ENCODE measurements at places on chromosomes 7 and 10.
A peak's percentile ranks its signal among the peaks of the same experiment; 100 is the strongest.

DNA sequence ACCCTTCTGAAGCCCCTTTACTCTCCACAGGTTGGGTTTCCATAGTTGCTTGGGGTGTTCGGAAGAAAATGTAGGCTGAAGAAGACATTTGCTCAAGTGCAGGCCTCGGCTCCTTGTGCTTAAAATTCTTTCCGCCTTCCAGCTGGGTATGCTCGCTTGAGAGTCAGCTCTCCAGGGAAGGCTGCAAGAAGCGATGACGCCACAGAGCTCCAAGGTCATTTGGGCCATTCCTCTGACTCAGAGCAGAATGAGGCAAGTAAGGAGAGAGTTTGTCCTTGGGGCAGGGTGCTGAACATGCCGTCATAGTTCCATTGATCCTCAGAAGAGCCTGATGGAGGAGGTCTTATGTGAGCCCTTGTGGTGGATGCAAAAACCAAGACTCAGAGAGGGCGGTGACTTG is 27.4 kb upstream of the HSPA12A start:
- DNase-seq: no peak

DNA sequence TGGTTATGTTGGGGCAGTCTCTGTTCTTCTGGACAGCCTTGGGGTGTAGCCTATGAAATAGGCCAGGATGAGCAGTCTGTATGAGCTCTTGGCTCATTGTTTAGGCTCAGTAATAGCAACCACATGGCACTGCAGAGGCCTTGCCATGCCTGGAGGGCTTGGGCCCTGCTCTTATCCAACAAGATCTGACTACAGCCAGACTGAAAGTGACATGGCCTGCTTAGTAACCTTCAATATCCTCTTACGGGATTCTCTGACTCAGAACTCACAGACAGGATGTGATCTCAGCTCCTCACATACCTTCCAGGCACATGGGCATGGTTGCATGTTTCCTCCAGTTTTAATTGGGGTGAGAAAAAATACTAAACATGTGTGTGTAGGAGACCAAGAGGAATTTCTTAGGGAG is 289.3 kb downstream of the PTEN start:
- peak; percentile 70 for DNase-seq

GRCh38 chr10:69951658-69952057 is 101.0 kb upstream of the MACROH2A2 start:
- DNase-seq: no peak

- DNase-seq: no peak
Observed at GRCh38 chr7:96676919-96677318, 32.7 kb downstream of the SEM1 start.

- peak; percentile 44 for DNase-seq
Observed at GRCh38 chr7:101163279-101164070, 1.9 kb downstream of the VGF start.

GRCh38 chr7:129529643-129530042 is 27.3 kb downstream of the SMKR1 start:
- DNase-seq: no peak

- DNase-seq: no peak
Observed at GRCh38 chr7:50406935-50407334, 43.2 kb downstream of the FIGNL1 start.

DNA sequence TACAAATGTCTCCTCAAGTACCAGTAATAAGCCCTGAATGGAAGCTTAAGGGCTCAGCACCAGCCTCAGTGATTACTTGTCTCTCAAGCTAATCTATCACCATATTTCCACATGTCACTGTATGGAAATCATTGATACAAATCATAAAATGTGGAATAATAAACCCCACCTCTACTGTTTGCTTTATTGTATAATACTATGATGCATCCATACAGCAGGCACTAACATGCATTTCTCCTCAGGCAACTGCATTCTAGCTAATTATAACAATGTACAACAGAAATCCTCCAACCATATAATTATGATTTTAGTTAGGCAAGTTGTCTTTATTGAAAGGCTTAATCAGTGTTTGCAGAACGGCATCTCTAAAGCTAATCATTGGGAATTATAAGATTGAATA is 26.2 kb downstream of the CRPPA start:
- no peak for DNase-seq

GRCh38 chr7:100166970-100167911 is 1.2 kb downstream of the GAL3ST4 start:
- DNase-seq: no peak

DNA sequence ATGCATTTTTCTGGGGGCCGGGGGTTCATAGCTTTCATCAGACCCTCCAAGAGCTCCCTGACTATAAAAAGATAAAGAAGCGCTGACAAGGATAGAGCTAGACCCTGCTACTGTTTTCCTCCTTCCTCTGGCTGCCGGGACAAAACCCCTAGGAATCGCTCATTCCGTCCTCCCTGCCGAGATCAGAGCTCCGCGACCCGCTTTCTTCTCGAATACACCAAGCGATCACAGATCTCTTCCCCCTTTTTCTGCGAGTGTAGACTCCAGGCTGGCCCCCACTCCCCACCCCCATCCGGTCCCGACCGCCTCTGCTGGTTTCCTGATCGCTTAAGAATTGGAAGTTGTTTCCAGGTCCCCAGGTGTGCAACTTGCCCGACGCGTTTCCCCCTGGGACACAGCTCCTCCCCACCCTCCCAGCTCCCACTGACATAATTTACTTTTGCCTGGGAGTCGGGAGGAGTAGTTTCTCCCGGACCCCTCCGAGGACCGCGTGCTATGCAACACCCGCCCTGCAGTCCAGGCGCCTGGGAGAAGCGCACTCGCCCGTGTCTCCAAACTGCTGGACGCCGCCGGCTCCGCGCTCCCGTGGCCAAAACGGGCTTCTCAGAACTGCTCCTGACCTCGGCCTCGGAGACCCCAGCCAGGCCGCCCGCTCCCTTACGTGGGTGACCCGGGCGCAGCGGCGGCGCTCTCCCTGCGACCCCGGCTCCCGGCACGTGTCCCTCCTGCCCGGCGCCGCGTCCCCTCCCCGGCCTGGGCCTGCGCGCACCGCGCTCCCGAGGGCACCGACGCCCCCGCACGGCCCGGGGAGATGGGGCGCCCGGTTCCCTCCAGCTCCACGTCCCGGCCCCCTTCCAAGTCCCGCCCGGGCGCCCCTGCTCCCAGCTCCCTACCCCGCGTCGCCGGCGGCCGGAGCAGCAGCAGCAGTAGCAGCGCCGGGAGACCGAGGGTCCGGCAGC is 552 bp downstream of the IL15RA start:
- DNase-seq: peak; percentile 72

DNA sequence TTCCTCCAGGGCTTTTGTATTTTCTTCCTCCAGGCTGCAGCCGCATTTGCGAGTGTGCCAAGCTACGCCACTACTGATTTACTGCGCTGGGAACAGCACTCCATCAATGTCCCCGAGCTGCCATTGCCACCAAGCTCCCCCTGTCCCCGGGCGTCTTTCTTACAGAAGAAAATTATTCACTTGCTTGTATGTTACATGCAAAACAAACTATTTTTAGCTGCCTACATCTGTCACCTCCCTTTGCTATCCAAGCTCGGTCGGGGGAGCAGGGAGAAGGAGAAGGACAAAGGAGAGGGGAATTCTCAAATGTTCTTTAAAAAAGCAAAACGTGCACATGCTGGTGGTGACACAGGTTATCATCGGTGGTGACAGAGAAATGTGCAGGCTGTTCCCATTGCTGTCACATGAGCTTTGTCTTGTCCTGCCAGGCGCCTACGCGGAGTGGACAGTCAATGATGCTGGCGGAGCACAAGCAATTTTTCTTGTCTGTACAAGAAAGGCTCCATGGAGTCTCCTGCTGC is 93.1 kb downstream of the ADARB2 start:
- no peak for DNase-seq

GRCh38 chr10:28985137-28985885 is 303.6 kb upstream of the LYZL1 start:
- DNase-seq: no peak

DNA sequence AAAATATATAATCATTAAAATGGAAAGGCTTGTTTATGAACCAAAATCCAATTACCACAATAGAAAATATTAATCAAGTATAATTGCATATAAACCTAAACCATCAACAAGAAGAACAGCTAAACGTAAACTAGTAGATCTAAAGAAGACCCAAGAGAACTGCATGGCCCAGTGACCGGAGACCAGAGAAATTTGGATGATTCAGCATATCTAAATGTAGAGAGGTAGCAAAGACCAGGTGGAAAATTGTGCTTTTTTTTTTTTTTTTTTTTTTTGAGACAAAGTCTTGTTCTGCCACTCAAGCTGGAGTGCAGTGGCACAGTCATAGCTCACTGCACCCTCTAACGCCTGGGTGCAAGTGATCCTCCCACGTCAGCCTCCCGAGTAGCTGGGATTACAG is 207.2 kb upstream of the SEMA3E start:
- DNase-seq: no peak

DNA sequence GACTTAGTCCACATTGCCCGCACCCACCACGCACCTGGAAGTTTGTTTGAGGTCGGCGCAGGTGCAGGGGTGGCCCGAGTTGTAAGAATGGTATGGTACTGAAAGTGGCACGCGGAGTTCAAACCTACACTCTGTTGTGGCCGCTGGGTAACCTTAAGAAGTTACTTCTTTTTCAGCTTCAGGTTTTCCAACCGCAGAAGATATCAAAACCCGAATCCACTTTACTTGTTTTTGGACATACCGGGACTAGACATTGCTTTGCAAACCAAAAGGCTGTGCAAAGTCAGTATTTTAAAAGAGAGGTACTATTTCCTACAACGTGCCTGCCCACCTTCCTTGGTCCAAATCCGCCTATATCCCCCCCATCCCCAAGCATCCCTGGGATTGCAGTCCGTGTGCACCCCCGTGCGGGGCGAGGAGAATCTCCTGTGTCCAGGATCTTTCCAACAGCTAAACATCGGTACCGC is 1.0 kb downstream of the IGFBP3 start:
- DNase-seq: no peak

- peak; percentile 33 for DNase-seq
Observed at GRCh38 chr10:93495654-93496321, 624 bp upstream of the CEP55 start.

- no peak for DNase-seq
Observed at GRCh38 chr10:126536656-126537055, 133.8 kb downstream of the C10orf90 start.

DNA sequence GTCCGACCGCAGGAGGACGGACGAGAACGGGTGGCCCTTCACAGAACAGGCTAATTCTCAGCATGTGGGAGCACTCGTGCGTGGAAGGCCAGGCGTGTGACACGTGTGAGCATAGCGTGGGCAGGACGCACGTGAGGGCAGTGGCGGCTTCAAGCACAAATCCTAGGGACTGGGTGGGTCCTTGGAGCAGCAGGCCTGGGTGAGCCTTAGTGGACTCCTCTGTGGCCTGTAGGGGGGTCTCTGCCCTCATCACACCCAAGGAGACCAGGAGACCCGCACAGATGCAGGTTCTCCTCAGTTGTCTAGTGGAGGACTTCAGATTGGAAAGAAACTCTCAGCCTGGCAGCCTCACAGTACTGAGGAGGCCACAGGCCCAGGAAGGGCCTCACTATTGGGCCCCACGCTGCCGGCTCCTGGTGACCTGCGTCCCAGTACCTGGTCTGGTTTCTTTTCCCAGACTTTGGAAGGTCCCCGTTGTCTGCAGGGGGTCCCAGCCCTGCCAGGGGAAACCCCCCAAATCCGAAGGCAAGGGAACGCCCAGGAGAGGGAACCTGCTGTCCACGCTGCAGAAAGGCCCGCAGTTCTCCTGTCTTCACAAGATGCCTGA is 49.1 kb upstream of the FAM20C start:
- DNase-seq: no peak

- no peak for DNase-seq
Observed at GRCh38 chr7:31003721-31004120, 40.0 kb downstream of the GHRHR start.

- DNase-seq: no peak
Observed at GRCh38 chr10:70260734-70261133, 23.1 kb downstream of the NPFFR1 start.

GRCh38 chr10:12995425-12995861 is 6.1 kb downstream of the CCDC3 start:
- no peak for DNase-seq

DNA sequence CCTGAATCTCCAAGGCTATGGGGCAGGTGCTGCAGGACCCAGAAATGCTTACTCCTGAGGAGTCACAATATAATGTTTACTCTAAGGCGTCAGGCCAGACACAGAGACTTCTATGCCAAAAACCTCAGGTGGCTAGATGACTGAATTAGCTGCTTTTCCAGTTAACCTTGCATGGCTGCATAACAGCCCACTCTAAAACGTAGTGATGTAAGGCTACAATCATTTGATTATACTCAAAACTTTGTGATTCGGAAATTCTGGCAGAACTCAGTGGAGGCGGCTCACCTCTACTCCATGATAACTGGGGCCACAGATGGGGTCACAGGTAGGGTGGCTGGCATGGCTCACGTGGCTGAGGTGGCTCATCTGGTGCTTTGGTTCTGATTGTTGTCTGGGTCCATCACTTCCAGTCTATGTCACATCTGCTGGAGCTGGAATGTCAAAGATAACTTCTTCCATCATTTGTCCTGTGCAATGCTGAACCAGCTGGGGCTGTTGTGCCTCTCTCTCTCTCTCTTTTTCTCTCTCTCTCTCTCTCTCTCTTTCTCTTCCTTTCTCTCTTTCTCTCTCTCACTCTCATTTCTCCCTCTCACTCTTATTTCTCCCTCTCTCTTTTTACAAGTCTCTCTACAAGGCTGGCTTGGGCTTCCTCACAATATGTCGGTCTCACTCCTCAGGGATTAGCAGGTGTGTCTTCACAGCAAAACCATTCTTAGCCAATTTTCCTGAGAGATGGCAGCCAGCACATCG is 11.8 kb downstream of the TMEM72 start:
- no peak for DNase-seq

- no peak for DNase-seq
Observed at GRCh38 chr7:92973974-92974373, 137.6 kb upstream of the CDK6 start.

- DNase-seq: no peak
Observed at GRCh38 chr10:88107296-88108097, 244.1 kb downstream of the PTEN start.

DNA sequence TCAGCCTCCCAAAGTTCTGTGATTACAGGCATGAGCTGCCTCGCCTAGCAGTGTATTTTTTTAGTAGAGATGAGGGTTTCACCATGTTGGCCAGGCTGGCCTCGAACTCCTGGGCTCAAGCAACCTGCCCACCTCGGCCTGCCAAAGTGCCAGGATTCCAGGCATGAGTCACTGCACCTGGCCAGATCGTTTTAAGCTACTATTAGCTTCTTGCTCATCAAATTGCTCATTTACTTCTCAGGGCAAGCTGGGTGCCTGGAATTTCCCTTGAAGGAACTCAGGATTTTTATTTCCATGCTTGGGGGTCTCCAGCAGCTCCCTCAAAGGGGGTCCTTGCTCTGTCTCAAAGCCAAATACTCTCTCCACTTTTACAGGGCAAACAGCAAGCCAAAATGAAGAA is 798.0 kb upstream of the AUTS2 start:
- DNase-seq: no peak

DNA sequence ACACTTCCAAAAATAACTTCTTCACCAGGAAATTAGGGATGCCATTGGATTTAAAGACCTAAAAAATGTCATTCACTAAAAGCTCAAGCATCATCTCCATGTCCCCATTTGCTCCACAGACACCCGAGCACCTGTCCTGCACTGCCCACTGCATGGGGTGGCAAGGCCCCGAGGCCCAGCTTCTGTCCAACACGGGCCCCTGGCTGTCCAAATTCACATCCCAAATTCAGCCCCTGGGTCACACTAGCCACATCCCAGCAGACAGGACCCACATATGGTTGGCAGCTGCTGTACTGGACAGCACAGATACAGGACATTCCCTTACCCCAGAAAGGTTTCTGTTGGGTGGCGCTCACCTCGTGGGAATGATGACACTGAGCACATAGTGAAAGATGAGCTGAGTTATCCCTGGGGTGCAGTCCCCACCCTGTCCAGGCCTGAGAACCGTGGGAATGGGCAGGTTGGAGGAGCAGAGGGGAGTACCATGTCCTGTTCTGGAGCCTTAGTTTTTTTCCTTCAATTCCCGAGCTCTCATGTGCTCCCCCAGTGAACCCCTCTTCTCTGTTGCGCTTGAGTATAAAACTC is 55.3 kb downstream of the CSGALNACT2 start:
- DNase-seq: no peak
